Activated CD4-positive, alpha-beta T cell treated with anti-CD3 and anti-CD28 coated beads, Interleukin-2, amount 50 U/mL, for 48 hours (primary cell): ENCODE measurements at places on chromosomes 6 and 20.

DNA sequence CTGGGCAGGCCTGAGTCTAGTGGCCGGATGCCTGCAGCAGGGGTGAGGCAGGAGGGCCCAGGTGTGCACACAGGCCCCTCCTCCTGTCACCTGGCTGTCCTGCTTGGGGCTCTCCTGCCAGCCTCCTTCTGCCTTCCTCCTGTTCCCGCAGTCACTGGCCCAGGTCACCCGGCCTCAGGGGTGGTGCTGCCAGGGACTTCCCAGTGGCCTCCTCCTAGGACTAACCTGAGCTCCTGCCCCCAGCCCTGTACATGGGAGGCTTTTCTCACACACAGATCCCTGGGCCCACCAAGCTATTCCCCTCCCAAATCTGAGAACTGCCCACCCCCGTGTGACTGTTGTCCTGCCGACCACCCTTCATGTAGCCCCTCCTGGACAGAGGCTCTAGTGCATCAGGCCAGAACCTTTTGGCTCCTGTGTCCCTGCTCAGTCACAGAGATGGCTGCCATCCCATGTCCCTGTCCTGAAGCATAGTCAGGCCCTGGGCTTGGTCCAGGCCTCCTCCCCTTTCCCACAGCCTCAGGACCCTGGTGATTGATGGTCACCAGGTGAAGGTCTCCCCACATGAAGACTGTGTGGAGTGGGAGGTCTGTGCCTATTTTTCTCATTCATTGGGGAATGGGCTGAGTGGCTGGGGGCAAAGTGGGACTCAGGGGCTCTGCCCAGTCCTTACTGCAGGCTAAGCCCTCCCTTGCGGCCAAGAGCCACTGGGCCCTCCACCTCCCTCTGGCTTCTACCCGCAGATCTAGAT, 1.1 kb upstream of the ULBP1 start:
- DNase-seq, result no peak

DNA sequence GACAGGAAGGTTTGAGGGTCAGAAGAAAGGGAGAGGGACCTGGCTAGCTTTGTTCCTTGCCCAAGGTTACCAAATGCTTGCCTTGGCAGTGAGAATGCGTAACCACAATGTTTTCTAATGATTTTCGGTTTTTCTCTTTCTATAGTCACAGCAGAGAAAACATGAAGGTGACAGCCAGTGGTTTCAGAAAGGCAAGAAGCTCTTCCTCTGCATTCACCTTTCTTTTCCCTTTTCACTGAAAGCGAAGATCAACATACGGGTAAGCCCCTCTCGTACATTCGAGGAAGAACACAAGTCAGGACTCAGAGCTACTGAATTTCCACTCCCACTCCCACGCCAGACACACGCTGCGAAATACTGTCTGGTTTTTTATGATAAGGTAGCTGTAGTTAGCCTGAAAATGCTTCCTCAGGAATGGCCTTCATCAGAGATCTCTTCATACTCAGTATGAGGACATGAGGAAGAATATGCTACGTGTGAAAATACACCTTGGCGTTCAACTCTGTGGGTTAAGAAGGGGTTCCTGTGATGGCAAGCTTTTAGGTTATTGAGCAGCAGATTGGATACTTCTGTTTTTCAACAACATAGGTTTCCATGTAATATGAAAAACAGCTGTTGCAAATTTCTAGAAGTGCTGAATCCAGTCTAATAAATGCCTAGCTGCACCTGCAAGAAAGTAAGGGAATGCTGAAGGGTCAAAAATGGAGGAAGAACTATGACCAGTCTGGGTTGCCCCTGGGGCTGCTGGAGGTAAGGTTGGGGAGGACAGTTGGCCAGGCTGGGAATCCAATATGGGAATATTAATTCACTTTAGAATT, 7.4 kb upstream of the CD83 start:
- peak; percentile 46 for DNase-seq

GRCh38 chr6:92377137-92377536, 1042.2 kb downstream of the EPHA7 start:
- DNase-seq, result no peak

GRCh38 chr6:44569931-44570385, 182.5 kb downstream of the CDC5L start:
- no peak for DNase-seq

GRCh38 chr20:37879843-37880242, 23.1 kb upstream of the VSTM2L start:
- no peak for DNase-seq

- DNase-seq, result no peak
Observed at GRCh38 chr6:142960098-142960497, 15.1 kb upstream of the HIVEP2 start.

DNA sequence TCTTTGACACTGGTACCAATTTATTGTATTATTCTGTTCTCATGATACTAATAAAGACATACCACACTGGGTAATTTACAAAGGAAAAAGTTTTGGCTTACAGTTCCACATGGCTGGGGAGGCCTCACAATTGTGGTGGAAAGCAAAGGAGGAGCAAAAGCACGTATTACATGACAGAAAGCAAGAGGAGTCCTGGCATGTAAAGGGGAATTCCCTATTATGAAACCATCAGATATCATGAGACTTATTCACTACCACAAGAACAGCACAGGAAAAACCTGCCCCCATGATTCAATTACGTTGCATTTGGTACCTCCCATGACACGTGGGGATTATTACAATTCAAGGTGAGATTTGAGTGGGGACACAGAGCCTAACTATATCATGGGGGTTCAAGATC, 43.4 kb downstream of the SLC22A2 start:
- no peak for DNase-seq

GRCh38 chr6:131615275-131615674, 12.8 kb downstream of the MED23 start:
- DNase-seq, result no peak

- DNase-seq, result no peak
Observed at GRCh38 chr20:19633985-19634384, 124.1 kb upstream of the RIN2 start.

DNA sequence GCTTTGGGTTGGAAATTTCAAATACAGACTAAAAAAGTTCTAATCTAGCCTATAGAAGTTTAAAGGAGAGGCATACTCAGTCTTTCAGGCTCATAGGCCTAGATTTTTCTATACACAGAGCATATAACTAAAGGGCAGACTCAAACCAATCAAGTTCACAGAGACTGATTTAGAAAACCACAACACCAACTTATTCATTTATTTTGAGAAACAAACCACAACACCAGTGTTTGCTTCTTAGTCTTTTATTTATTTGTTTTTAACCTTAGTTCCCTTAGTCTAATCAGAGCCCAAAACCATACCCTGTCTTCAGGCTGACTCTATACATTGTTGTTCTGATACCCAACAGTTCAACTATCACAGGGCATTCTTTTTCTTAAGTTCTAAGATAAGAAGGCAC, 103.7 kb downstream of the REV3L start:
- no peak for DNase-seq

GRCh38 chr20:22619806-22620205, 35.4 kb upstream of the FOXA2 start:
- no peak for DNase-seq

- no peak for DNase-seq
Observed at GRCh38 chr20:57664476-57664875, 44.2 kb upstream of the ZBP1 start.

DNA sequence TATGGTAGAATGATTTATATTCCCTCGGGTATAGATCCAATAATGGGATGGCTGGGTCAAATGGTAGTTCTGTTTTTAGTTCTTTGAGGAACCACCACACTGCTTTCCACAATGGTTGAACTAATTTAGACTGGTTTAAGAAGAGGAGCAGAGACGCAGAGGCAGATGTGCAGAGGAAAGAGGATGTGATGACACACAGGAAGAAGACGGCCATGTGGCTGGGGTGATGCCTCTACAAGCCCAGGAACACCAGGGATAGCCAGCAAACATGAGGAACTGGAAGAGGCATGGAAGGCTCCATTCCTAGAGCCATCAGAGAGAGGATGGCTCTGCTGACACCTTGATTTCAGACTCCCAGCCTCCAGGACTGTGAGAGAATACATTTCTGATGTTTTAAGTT, 218.3 kb upstream of the DTNBP1 start:
- DNase-seq, result no peak

- no peak for DNase-seq
Observed at GRCh38 chr6:91106083-91106482, 519.2 kb upstream of the MAP3K7 start.

- DNase-seq, result no peak
Observed at GRCh38 chr6:167497428-167498056, 172.7 kb downstream of the TTLL2 start.

GRCh38 chr6:121499666-121500065, 64.2 kb downstream of the GJA1 start:
- DNase-seq, result no peak

DNA sequence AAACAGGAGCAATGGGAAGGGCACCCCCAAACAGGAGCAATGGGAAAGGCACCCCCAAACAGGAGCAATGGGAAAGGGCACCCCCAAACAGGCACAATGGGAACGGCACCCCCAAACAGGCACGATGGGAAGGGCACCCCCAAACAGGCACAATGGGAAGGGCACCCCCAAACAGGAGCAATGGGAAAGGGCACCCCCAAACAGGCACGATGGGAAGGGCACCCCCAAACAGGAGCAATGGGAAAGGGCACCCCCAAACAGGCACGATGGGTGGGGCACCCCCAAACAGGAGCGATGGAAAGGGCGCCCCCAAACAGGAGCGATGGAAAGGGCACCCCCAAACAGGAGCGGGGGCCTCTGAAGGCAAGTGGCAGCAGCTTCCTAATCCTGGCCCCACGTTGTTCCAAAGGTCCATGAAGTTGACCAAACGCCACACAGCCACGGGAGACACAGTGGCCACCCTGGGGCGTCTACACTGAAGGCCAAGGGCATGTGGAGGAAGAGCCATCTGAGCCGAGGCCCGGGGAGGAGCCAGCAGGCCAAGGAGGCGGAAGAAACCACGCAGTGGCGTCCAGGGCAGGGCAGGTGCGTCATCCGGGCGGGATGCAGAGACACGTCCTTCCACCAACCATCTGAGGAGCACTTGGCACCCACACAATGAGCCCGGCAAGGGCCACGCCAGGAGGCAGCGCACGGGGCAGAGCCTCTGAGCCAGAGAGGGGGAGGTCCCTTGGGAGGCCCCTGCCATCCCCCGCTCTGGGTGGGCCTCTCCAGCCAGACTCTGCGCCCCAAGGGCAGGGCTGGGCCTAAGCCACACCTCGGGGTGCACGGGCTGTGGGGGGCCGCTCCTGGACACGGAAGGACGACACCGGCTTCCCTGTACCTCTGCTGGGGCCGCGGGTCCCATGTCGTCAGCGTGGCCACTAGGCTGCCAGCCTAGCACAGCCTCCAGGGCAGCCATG, 21.5 kb upstream of the NTSR1 start:
- no peak for DNase-seq
